ENCODE measurements at places on chromosomes 5 and 9. TPM values are rescaled to one million over a fixed set of nuclear protein-coding genes. Genes with fewer than 3 reads are reported as not detected.

GRCh38 chr9:4939118-4939561 is 45.9 kb upstream of the JAK2 start:
- DNase-seq: no peak

- DNase-seq: no peak
Measured at GRCh38 chr9:35134920-35135319, 19.3 kb upstream of the ATOSB start.

DNA sequence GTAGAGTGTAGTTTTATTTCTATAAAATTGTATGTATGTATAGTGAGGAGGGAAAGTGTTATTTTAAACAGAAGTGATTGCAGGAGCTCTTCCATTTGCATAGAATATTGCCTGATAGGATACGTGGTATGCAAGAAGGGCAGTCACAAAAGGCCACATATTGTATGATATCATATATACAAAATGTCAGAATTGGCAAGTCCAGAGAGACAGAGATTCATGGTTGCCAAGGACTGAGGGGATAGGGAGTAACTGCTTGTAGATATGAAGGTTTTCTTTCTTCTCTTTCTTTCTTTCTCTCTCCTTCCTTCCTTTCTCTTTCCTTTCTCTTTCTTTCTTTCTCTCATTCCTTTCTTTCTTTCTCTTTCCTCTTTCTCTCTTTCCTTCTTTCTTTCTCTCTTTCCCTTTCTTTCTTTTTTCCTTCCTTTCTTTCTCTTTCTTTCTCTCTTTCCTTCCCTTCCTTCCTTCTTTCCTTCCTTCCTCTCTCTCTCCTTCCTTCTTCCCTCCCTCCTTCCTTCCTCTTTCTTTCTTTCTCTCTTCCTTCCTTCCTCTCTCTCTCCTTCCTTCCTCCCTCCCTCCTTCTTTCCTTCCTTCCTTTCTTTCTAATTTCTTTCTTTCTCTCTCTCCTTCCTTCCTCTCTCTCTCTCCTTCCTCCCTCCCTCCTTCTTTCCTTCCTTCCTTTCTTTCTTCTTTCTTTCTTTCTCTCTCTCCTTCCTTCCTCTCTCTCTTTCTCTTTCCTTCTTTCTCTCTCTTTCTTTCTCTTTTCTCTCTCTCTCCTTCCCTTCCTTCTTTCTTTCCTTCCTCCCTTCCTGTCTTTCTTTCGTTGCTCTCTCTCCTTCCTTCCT is 24.5 kb upstream of the WDR38 start:
- no peak for DNase-seq

DNA sequence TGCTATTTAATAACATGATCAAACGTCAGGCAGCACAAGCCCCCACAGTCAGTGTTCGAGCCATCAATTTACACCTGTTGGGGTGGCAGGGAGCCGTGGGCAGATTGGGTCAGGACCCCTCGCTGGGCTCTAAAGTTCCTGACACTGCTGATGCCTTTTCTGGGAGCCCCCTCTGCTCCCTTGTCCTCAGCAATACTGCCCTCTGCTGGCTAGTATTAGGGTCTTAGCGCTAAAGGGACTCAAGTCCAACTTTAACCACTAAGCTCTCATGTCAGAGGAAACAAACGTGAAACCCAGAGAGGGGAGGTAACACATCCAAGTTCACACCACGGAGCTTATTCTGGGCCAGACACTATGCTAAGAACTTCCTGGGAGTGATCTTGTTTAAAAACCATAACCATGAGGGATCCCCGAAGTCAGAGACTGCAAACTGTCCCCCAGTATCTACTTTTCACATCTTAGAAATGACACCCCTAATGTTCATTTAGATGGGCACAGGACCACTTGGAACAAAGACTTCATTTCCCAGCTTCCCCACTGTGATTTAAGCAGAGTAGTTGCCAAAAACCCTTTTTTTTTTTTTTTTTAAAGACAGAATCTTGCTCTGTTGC is 20.4 kb downstream of the ANKS6 start:
- no peak for DNase-seq

GRCh38 chr5:136772491-136772890 is 407.1 kb upstream of the TRPC7 start:
- no peak for DNase-seq

Gene DMRTA1
- polyA plus RNA-seq: 0.08 TPM

Gene DDX41
- polyA plus RNA-seq: 46.9 TPM

Gene GABRA6
- not detected for polyA plus RNA-seq

Gene SLC1A3
- polyA plus RNA-seq: 18.5 TPM

All from forelimb muscle (tissue), 1 donor.